Heart right ventricle (tissue), 16 donors: ENCODE measurements at places on chromosomes 2 and 18. TPM values are rescaled to one million over a fixed set of nuclear protein-coding genes. Genes with fewer than 3 reads are reported as not detected.

DNA sequence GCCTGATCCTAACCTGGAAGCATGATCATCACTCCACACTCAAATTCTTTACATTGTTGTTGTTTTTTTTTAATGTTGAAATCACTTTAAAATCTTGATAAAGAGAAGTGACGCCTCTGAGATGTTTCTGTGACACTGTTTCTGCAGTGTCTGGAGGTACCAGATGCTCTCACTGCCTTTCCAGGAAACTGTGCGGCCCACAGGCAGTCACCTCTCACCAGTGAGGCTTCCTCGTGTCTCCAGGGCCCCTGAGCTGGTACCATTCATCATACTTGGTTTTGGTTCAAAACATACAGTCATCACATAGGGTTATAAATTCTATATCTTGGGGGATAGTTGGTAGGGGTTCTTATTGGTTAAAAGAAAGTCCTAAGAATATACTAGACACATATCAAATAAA is 10.1 kb upstream of the ID2 start:
- no peak overlapping the region for H3K4me3 ChIP-seq
- H3K27me3 ChIP-seq = no peaks in the 10 kb centered on the region
- DNase-seq = no peak
- no peak overlapping the region for H3K27ac ChIP-seq
- peaks cover 12% of the 10 kb centered on the region for H3K4me1 ChIP-seq

Gene ABCG5
- total RNA-seq = not detected

Gene CTNNA2
- total RNA-seq = not detected

DNA sequence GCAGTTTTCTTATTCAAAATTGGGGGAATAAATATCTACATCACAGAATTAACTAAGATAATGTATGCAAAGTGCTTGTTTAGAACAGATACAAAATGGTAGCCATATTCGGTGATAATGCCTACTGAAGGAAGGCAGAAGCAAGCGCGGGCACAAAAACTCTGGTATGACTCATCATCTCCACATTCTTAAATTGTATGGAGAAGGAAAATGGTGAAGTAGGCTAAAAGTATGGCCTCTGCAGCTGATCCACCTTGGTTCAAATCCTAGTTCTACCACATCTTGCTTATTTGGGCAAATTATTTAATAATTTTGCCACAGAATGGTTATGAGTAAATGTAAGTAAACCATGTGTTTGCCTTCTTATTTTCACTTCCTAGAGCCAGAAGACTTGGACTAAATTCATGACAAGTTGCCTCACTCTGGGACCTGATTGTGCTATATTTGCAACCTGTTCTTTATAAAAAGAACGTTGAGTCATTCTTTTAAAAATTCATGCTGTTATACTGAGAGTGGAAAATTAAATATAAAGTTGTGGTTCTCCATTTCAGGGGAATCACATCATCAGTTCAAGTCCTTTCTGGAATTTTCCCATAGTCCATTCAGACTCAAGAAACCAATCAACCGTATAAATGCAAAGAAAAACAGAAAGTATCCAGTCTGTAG is 9.0 kb upstream of the CDK15 start:
- no peak overlapping the region for H3K4me3 ChIP-seq
- no peak overlapping the region for H3K27ac ChIP-seq
- H3K36me3 ChIP-seq = no peaks in the 10 kb centered on the region
- H3K4me1 ChIP-seq = no peaks in the 10 kb centered on the region

DNA sequence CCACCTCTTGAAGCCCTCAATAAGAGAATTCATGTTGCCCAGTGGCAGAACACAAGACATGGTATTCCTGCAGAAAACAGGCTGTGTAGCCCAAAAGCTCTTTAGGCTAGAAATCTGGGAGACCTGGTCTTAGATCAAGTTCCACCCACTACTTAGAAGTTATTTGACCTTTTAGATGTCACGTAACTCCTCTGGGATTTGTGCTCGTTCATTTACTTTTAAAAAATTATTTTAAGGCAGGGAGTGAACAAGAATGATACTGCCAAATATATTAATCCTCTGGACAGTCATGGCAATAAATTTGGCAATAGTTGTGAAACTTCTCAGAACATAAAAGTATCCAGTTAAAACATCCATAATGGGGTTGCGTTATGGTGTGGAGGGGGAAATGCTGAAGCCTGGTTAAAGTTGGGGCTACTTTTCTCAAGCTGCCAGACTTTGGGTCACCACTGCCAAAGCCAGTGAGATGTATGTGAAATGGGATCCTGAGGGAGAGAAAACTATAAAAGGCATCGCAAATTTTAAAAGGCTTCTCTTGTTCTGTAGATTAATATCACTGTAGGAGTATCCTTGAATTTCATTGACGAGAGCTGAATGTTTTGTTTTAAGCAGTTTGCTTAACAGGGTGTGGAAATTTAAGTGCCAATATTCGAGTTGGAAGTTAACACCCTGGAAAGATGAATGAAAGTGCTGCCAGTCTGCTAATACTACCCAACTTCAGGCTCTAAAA is 15.8 kb downstream of the DAPL1 start:
- H3K27me3 ChIP-seq = no peaks in the 10 kb centered on the region
- H3K4me3 ChIP-seq = no peak overlapping the region
- no peak overlapping the region for H3K27ac ChIP-seq
- no peak for DNase-seq
- H3K36me3 ChIP-seq = no peaks in the 10 kb centered on the region

Gene FRZB
- 1.3 TPM for total RNA-seq

DNA sequence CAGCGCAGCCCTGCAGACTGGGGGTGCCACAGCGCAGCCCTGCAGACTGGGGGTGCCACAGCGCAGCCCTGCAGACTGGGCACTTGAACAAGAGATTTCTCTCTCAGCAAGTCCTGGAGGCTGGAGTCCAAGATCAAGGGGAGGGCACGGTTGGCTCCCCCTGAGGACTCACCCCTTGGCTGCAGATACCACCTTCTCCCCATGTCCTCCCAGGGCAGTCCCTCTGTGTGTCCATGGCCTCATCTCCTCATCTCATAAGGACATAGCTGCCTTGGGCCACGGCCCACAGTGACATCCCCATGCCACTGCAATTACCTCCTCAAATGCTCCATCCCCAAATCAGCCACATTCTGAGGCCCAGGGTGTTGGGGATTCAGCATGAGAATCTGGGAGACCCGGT is 98.2 kb downstream of the TPO start:
- no peaks in the 10 kb centered on the region for H3K27me3 ChIP-seq
- no peak overlapping the region for H3K27ac ChIP-seq
- DNase-seq = no peak
- H3K4me3 ChIP-seq = no peak overlapping the region
- no peaks in the 10 kb centered on the region for H3K36me3 ChIP-seq

- no peaks in the 10 kb centered on the region for H3K36me3 ChIP-seq
- peaks cover 26% of the 10 kb centered on the region for H3K4me1 ChIP-seq
- H3K27me3 ChIP-seq = no peaks in the 10 kb centered on the region
- DNase-seq = no peak
These were observed 82.0 kb downstream of the CTAGE1 start for GRCh38 chr18:22335731-22336198.

Gene EML6
- total RNA-seq = 0.32 TPM

DNA sequence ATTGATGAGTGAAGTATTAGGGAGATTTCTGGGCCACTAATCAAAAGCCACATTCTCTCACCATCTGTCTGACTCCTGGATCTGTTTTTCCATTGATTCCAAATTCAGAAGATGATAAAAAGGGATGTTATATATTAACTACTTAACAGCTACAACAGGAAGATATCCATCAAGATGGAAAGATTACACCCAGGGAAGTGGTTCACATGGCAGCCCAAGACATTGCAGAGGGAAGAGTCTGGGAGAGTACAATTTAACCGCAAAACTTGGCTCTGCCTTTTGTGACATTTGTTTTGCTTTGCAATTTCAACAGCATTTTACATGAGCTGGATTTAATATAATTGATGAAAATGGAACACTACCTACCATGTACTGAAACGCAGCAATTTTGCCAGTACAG is 22.5 kb upstream of the TCF4 start:
- no peaks in the 10 kb centered on the region for H3K36me3 ChIP-seq
- no peak overlapping the region for H3K4me3 ChIP-seq
- no peak overlapping the region for H3K27ac ChIP-seq
- no peaks in the 10 kb centered on the region for H3K27me3 ChIP-seq

- H3K4me3 ChIP-seq = no peak overlapping the region
- no peaks in the 10 kb centered on the region for H3K4me1 ChIP-seq
- H3K27me3 ChIP-seq = peaks cover 3% of the 10 kb centered on the region
- DNase-seq = no peak
These were observed 336.8 kb downstream of the RBM43 start for GRCh38 chr2:150924878-150925277.

GRCh38 chr2:111037128-111037527 is 83.6 kb upstream of the BCL2L11 start:
- H3K27me3 ChIP-seq = peaks cover 3% of the 10 kb centered on the region
- H3K27ac ChIP-seq = no peak overlapping the region
- no peaks in the 10 kb centered on the region for H3K36me3 ChIP-seq

Gene ZC3H15
- 30.9 TPM for total RNA-seq

DNA sequence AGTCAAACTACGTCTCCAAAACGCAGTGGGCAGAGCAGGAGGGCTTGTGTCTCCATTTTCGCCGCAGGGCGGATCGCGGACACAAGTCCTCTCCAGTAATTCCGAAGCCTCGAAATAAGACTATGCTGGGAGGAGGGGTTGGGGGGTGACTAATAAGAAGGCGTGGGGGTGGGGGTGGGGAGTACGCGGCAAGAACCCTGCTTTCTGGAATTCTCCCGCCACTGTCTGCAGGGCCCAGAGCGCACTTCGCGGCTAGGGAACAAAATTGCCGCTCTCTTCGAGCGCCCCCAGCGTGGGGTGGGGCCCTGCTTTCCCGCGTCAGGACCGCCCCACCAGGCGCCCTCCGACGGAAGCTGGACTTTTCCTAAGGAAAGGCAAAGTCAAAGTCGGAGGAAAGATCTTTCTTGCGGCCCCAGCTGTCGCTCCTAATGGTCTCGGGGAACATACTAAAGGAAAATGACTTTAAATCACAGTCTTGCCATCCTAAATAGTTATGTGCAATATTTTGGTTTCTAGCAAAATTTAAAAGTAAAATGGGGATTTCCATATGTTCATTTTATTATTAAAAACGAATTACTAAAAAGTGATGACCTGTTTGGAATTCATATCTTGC is 11.9 kb downstream of the NR4A2 start:
- DNase-seq = peak; percentile 57
- peaks cover 22% of the 10 kb centered on the region for H3K4me1 ChIP-seq

DNA sequence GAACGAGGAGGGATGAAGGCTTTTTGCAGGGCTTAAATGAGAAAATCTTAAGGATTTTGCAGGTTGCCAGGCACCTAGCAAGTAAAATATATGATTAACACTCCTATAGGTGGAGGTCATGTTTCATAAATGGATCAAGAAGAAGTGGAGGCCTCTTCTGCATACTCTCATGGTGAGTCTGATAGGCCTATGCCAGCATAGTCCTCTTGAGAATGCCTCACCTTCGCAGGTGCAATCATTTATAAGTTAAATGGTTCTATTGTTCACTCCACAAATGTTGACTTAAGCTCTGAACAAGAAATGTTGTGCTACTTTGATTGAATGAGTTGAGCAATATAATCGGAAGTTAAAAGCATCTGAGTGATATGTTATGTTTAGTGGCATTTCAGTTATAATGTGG is 12.1 kb downstream of the LRRTM1 start:
- H3K36me3 ChIP-seq = no peaks in the 10 kb centered on the region
- DNase-seq = no peak
- no peak overlapping the region for H3K4me3 ChIP-seq

Gene DPP10
- total RNA-seq = not detected

DNA sequence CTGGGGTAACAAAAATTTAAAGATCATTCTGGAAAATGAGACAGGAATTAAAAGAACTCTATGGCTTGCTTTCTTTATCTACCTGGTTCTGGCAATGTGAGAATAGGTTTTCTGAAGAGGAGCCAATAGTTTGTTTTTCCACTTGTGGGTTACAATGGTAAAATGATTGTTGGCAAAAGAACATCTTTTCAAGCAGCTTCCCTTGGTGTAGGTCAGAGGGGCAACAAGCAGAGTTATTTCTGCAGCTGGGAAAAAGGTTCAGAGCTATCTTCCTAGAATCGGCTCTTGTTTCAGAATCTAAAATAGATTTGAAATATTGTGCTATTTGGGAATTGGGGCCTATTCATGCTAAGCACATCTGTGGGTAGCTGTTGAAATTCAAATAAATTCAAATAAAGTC is 11.5 kb upstream of the TSPYL6 start:
- H3K4me3 ChIP-seq = no peak overlapping the region
- no peak for DNase-seq
- H3K4me1 ChIP-seq = no peaks in the 10 kb centered on the region
- H3K27me3 ChIP-seq = no peaks in the 10 kb centered on the region
- no peaks in the 10 kb centered on the region for H3K36me3 ChIP-seq

Gene TMEM198
- 3.5 TPM for total RNA-seq

DNA sequence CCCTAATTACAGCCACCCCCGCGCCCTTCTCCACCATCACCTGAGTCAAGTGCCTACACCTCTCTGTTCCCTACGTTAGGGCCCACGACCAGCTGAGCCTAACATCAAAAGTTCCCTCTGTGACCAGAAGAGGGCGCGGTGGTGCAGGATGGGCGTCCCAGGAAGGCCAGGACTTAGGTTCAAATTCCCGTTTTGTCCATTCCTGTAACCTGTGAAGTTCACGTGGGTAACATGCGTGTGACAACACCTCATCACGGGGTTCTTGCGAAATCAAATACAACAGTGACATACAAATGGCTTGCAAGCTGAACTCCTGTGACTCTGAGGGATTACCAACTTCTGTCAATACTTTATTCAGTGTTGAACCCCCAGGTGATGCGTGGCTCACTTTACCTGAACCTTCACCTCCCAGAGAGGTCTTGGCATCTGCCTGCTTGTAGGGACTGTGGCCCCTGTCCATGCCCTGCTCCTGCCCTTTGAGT is 207.9 kb downstream of the ARL4C start:
- peaks cover 18% of the 10 kb centered on the region for H3K4me1 ChIP-seq
- no peak overlapping the region for H3K4me3 ChIP-seq
- H3K27ac ChIP-seq = no peak overlapping the region
- no peaks in the 10 kb centered on the region for H3K36me3 ChIP-seq
- H3K27me3 ChIP-seq = peaks cover 3% of the 10 kb centered on the region

Gene SMAD2
- total RNA-seq = 76.2 TPM
